CD8-positive, alpha-beta T cell (primary cell): ENCODE measurements at places on chromosomes 3 and 15.

DNA sequence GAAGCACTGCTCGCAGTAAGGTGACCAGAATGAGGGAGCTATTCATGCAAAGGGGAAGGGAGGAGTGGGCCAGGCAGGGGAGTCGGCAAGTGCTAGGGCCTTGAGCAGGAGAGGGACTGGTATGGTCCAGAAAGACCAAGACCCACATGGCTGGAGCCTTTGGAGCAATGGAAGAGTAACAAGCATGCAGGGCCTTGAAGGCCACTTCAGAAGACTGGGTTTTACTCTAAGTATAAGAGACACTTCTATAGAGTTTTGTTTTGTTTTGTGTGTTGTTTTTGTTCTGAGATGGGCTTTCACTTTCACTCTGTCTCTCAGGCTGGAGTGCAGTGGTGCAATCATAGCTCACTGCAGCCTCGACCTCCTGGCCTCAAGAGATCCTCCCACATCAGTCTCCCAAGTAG is 42.0 kb downstream of the BFSP2 start:
- no peak for DNase-seq

DNA sequence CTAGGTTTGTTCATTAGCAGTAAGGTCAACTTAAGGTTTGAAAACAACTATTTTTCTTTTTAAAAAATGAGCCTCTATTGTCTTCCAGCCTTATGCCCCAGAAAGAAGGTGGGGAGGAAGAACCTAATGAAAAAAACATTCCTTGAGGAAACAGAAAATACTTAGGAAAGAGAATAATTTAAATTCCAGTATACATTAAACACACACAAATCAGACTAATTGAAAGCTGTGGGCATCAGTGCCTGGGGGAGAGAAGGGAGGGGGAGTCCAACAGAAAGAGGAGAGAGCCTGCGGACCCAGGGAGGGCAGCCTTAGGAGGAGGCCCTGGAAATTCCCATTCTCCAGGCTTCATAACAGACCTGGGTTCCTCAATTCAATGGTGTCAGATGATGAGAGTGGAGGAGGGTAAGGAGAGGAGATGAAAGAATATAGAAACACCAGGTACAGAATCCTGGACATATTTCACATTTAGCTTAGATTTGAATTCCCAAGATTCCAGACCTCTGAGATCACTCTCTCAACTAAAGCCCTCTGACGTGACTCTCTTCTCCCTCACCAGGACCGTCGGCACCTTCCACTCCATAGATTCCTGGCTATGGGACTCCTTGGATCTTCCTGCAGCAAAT is 320.5 kb upstream of the UMPS start:
- no peak for DNase-seq

- DNase-seq = no peak
Measured at GRCh38 chr3:142858043-142858442, 30.8 kb downstream of the PCOLCE2 start.

DNA sequence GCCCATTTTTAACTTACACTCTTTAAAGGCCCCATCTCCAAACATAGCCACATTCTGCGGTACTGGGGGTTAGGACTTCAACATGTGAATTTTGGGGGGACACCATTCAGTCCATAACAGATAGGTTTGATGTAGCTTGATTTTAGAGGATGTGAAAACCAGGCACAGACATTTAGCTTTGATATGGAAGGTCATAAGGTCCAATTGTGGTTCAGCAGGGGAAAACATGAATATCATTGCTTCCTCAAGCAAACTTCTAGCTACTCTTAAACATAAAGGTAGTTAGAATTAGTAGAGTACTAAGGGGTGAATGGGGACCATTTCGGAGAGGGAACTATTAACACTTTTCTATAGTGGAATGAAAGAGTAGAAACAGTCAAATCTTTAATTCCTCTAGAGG is 13.6 kb upstream of the NFKBIZ start:
- no peak for DNase-seq

- DNase-seq = no peak
Measured at GRCh38 chr3:59404851-59405250, 355.0 kb upstream of the CFAP20DC start.

DNA sequence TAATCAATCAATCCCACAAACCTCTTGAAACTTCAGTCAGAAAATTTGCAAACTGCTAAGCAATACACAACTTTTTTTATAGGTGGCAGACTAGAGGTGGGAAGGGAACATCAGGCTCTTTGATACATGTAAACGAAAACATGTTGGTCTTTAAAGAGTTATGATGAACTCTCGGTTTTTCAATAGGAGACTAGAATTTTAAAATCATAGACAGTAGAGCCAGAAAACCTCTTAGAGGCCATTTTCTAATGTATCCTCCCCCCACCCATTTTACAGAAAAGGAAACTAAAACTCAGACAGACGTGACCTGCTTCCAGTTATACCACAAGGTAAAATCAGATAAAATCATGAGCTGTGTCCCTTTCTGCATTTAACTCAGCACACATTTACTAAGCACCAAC is 179.1 kb upstream of the LPP start:
- no peak for DNase-seq

DNA sequence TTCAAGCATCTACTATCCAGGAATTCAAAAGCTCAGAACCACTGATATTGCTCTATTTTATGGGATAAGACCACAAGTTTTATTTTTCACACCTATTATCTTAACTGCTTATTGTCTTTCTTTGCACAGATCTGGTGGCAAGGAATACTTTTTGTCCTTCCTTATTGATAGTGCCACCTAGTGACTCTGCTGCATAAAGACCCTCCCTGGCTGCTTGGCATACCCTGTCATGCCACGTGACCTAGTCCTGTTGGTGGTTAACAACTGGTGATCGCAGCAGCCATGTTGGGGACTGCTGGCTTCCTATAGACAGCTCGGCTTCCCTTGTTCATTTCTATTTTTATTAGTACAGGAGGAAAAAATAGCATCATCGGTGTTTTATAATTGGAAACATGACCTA is 236.3 kb downstream of the MEX3B start:
- DNase-seq = no peak

DNA sequence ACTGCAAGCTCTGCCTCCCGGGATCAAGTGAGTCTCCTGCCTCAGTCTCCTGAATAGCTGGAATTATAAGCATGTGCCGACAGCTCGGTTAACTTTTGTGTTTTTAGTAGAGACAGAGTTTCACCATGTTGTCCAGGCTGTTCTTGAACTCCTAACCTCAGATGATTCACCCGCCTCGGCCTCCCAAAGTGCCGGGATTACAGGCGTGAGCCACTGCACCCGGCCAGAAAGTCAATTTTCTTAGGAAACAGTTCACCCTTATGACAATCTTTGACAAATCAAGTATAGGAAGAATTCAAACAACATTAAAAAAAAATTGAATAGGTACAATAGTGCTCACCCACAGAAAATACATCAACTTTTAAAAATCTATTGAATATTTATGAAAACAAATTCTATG is 23.6 kb upstream of the DUT start:
- DNase-seq = no peak

DNA sequence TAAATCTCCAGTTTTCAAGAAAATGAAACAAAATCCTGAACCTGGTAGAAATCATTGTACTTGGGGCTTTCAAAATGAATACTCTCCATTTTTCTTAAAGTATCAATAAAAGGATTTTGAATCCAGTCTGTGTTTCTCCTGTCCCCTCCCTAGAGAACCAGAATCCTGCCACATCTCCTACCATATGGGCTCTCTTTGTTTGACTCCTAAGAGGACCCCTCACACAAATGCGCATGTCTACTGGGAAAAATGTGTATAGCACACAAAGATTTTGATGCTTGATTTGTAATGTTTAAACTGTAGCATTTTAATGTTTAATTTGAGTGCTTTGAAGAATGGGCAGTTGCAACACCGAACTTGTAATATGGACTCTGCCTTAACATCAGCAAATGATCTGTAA is 25.9 kb downstream of the LRRC3B start:
- DNase-seq = no peak

DNA sequence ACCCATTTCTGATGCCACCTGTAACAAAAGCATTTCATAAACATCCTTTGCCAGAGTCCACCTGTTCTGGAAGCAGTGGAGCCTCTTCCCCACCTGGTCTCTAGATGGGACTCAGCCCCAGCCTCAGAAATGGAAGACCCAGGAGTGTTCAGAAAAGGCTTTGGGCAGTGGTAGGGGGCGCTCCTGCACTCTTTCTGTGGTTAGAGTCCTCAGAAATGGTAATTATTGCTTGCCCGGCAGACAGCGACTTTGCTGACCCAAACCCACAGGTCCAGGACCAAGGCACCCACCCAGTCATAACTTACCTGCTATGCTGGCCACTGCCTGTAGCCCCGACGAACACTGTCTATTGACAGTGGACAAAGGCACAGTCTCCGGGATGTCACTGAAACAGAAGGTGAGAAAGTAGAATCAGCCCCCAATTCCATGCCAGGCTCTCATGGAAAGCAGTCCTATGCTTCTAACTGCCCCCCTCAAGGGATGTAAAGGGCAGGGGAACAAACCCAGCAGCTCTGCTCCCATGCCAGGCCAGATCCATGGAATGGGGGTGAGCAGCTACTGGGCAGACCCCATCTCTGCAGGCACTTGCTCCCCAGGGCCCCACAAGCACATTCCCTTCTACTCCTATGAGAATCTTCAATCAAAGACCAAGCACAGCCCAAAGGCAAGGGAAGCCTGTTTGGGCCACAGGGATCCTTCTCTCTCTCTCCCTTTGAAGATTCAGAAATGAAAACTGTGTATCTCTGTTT is 5.1 kb downstream of the ACAA1 start:
- DNase-seq = no peak

DNA sequence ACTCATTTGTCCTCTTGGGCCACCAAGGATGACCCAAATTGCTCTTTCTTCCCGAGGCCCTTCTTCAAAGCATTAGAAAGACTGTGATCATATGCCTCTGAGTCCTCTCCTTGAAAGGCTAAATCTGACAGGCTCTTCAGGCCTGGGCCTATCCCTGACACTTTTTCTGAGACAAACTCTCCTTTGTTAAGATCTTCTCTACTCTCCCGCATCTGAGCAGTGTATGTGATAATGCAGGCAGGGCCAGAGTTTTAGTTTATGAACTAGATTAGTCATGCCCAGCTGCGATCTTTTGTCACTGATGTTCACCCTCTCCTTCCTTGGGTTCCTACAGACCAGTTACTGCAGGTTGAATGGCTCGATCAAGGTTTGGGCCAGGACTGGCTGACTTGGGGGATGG is 39.2 kb downstream of the MASP1 start:
- no peak for DNase-seq

DNA sequence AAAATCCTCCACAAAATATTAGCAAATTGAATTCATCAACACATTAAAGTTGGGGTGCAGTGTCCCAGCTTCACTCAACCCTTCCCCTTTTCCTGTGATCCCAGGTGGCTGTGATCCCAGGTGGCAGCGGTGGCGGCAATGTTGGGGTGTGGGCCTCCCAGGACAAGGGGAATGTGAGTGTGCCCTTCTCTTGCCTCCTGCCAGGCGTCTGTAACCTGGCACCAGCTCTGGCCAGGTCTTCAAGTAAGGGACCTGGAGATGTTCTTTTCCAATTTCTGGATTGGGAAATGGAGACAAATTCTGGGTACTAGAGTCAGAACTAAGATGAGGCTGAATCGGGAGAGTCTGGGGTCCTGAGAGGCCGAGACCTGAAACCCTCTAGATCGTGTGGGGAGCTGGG is 20.1 kb downstream of the GOLGA6A start:
- no peak for DNase-seq

GRCh38 chr15:100757661-100758060 is 122.0 kb upstream of the ALDH1A3 start:
- DNase-seq = no peak

- DNase-seq = no peak
Measured at GRCh38 chr3:12532182-12532581, 13.1 kb downstream of the MKRN2OS start.

DNA sequence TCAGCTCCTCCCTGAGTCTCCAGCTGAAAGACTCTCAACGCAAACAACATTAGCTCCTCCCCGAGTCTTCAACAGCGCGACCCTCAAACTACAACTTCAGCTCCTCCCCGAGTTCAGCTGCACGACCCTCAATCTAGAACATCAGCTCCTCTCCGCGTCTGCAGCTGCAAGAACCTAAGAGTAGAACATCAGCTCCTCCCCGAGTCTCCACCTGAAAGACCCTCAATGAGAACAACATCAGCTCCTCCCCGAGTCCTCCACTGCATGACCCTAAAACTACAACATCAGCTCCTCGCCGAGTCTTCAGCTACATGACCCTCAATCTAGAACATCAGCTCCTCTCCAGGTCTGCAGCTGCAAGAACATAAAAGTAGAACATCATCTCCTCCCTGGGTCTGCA is 78.3 kb downstream of the TFRC start:
- no peak for DNase-seq

DNA sequence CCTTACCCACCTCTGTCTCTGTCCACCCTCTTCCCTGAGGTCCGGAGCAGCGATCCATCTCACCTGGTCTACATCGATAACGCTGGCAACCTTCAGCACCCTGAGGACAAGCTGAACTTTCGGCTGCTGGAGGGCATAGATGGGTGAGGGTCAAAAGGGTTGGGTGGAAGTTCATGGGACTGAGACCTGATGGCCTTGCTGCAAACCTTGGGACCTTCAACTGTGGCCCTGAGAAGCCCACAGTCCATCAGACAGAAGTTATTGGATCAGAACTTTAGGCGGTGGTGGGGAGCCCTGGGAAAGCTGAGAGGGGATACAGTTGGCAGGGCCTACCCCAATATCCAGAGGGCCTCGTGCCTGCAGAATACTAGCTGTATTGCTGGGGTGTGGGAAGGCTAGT is 50.5 kb downstream of the POMGNT2 start:
- no peak for DNase-seq

GRCh38 chr3:124676236-124676635 is 54.0 kb upstream of the UMPS start:
- DNase-seq = no peak

DNA sequence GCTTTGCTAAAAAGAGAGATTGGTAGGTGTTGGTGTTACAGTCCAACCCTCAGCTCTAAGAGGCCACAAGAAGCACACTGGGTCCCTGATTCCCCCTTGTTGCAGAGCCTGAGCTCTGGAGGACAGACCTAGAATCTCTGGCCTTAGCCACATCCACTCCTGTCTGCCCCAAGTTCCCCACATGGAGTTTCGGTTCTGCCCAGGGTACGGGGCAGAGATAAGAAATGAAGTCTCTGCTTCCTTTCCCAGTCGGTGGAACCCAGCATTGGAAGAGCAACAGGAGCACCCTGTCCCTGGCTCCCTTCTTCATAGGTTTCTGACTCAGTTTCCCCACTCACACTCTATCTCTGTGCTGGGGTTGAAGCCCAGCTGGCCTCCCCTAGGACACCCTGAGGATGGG is 13.2 kb downstream of the PRR23E start:
- no peak for DNase-seq

GRCh38 chr3:42473083-42473932 is 29.1 kb upstream of the VIPR1 start:
- no peak for DNase-seq
